ENCODE measurements at places on chromosomes 4 and X. TPM values are rescaled to one million over a fixed set of nuclear protein-coding genes. Genes with fewer than 3 reads are reported as not detected.
A peak's percentile ranks its signal among the peaks of the same experiment; 100 is the strongest.

Gene SOD3
- total RNA-seq, result not detected

Gene BLOC1S4
- 14.6 TPM for total RNA-seq

Gene BCLAF3
- 11.8 TPM for total RNA-seq

Gene ADAM29
- total RNA-seq, result not detected

Gene GASK1B
- not detected for total RNA-seq

Gene PAGE2B
- 0.74 TPM for total RNA-seq

Gene PLXNB3
- 0.77 TPM for total RNA-seq

GRCh38 chr4:96103086-96103485, 263.2 kb downstream of the PDHA2 start:
- DNase-seq, result no peak

GRCh38 chrX:107482046-107482445, 32.6 kb downstream of the FRMPD3 start:
- DNase-seq, result no peak

- DNase-seq, result no peak
These were observed 177.2 kb downstream of the GABRG1 start for GRCh38 chr4:45946699-45947098.

GRCh38 chrX:129731228-129731627, 7.6 kb upstream of the XPNPEP2 start:
- no peak for DNase-seq

GRCh38 chr4:8559524-8560264, 20.5 kb upstream of the GPR78 start:
- DNase-seq, result no peak

GRCh38 chrX:24553011-24553410, 87.9 kb downstream of the PDK3 start:
- no peak for DNase-seq

DNA sequence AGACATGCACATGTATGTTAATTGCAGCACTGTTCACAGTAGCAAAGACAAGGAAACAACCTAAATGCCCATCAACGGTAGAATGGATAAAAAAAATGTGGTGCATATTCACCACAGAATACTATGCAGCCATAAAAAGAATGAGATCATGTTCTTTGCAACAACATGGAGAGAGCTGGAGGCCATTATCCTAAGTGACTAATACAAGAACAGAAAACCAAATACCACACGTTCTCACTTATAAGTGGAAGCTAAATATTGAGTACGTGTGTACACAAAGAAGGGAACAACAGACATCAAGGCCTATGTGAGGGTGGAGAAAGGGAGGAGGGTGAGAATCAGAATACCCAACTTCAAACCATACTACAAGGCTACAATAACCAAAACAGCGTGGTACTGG, 17.4 kb upstream of the LNX1 start:
- DNase-seq, result no peak

DNA sequence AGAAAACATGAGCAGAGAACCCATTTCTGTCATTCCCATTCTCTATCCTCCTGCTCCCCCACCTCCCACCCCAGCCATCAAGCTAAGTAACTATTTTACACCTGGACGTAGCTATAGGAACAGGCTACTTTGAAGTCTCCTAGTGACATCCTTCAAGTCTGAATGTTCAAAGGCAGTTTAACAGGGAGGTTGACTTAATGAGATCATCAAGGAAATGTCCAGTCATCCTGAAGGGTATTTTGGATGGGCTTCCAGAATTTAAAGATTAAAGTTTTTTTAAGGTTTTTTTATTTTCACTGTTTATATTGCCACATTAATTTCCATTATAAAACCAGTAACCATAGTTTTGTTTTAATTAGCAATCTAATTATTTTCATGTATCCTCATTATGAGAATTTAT, 41.1 kb downstream of the HPF1 start:
- DNase-seq, result no peak

GRCh38 chr4:3017504-3017903, 54.1 kb downstream of the GRK4 start:
- DNase-seq, result no peak

DNA sequence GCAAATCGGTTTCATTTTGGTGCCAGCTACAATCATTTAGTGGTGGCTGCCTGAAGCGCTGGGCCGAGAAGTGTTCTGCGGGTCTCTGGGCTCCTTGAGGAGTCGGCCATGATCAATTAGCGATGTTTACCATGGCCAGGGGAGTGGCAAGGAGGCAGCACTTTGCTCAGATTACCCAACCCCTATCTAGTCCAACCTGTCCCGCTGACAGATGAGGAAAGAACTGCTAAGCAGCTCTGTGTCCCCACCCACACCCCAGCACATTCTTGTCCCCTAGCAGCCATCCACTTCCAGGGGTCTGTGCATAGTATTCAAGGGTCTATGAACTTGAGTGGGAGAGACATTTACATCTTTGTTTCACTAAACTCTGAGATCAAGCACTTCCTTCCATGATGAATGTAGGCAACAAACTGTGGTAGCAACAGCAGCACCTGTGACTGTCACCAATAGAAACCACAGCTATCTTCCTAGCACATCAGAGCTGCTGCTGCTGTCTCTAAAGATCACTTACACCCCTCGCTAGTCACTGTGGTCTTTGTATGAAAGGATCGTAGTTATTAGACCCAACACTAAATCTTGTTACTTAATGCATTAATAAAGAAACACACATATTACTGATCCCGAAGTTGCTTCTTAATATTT, 331.6 kb downstream of the BCOR start:
- DNase-seq, result peak; percentile 13

DNA sequence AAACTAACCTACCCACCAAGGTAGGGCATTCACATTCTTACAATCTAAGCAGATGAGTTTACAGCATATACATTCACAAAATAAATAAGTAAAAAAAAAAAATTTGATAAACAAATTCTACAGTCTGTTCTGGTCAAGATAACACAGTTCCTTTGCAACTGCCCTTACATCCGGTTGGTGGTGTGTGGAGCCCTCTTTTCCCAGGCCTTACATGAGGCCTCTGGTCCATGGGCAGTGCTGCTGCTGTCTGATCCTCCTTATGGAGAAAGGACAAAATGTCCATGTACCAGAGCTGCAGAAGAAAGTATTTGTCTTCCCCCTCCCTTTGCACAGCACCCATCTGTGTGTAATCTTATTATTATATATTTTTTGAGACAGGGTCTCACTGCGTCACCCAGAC, 2.2 kb upstream of the SEPTIN11 start:
- no peak for DNase-seq

DNA sequence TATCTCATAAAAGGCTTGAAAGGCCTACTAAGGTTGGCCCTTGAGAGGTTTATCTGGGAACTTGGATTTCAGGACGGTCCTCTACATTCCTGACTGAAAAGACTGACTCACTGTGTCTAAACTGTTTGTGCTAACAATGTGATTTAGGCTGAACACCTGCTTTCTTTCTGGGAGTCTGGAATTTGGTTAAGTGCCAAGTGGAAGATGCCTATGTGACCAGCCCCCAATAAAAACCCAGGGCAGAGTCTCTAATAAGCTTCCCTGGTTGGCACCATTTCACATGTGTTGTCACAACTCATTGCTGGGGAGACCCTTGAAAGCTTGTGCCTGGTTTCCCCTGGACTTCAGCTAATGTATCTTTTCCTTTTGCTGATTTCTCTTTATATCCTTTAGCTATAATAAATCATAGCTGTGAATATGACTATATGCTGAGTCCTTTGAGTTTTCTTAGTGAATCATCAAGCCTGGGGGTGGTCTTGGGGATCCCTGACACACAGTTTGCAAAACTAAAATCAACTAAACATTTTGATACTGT, 55.1 kb downstream of the GPR82 start:
- DNase-seq, result no peak

GRCh38 chrX:1528884-1529203, 8.1 kb downstream of the P2RY8 start:
- DNase-seq, result no peak

GRCh38 chrX:84189125-84189524, 1.1 kb upstream of the RPS6KA6 start:
- no peak for DNase-seq

DNA sequence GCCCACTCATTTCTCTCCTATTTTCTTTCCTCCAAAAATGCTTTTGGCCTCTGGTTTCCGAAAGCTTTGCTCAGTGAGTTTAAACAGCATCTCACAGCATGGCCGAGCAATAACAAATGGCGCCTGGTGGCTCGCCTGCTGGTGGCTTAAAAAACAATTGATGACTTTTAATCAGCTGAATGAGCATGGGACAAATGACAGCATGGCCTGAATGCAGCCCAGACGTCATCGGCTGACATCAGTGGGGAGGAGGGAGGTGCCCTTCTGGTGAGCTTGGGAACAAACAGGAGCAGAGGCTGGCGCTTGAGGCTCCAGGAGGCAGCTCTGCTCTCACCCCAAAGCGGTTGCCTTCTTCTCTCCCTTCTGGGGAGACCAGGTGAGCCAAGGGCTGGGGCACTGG, 286.4 kb downstream of the BCOR start:
- DNase-seq, result no peak

GRCh38 chrX:115989686-115990085, 180.9 kb upstream of the AGTR2 start:
- no peak for DNase-seq

DNA sequence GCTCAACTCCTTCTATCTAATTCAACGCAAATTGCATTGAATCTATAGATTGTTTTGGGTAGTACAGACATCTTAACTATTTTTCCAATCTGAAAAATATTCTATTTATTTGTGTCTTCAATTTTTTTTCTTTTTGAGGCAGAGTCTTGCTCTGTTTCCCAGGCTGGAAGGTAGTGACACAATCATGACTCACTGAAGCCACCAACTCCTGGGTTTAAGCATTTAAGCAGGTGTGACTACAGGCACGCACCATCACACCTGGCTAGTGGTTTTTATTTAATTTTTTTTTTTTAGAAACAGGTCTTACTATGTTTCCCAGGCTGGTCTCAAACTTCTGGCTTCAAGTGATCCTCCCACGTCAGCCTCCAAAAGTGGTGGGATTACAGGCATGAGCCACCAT, 98.3 kb downstream of the GK start:
- no peak for DNase-seq

- no peak for DNase-seq
These were observed 28.3 kb downstream of the CHRNA9 start for GRCh38 chr4:40363382-40363920.

GRCh38 chr4:181957088-181957487, 286.1 kb upstream of the TENM3 start:
- no peak for DNase-seq

DNA sequence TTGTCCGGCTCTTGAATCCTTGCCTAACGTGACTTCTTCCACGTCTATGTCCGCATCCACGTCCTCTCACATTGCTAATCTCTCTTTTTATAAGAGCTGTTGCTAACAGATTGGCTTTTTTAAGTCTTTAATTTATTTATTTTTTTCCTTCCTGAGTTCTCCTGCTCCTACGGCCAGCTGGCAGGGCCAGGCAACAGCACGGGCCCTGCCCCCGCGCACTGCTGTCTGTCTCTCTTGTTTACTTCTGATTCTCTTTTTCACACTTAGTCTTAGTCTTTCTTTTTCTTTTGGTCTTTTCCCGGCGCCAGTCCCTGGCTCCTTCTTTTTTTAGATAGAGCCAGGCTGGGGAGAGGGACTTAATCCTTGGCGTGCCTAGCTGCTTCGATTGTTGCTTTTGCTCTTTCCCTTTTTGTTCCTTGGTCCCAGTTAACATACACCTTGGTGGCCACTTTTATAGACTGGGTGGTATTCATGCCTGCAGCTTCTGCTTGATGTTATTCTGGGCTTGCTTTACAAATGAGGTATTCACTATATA, 53.2 kb upstream of the RBMX start:
- no peak for DNase-seq

- no peak for DNase-seq
These were observed 31.3 kb upstream of the ANAPC4 start for GRCh38 chr4:25345744-25346143.

GRCh38 chr4:1209821-1210220, 37.4 kb upstream of the SPON2 start:
- DNase-seq, result no peak

DNA sequence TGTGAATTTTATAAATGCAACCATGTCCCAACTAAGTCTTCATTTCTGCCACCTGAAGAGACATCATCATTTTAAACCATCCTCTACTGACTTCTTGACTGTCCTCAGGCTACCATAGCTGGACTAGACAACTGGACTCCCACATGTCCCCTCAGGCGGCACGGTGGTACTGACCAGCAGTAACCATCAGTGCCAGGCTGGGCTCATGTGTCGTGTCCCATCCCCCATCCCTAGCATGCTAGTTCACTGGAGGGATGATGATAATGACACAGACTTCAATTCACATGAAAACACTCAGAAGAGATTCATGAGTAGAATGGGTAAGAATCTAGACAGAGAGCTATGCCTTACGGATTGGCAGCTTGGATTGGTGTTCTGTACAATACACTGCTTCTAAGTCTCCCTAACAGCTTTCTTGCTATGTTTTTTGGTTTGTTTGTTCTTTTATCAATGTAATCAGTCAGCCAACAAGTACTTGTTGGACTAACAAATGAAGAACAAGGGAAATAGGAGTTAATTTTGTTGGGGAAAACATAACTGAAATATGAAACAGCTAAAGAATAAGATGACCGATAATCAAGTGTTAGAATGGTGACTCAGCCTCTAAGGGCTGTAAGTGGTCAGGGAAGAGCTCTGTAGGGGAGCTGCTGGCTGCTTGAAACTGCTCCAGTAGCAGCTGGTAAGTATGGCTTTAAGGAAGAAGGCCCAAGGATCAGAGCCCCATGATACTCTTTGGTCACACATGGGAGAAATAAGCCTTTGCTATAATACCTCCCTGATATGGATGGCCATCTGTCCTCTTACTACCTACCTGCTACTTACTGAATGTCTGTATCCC, 10.3 kb downstream of the ZDHHC9 start:
- DNase-seq, result no peak

GRCh38 chr4:151940291-151940690, 179.5 kb upstream of the GATB start:
- no peak for DNase-seq
